ENCODE measurements at places on chromosomes 16 and 17.

- no peak for DNase-seq
Observed at GRCh38 chr16:35689764-35690163, 2230.4 kb downstream of the TP53TG3F start.

GRCh38 chr17:27848931-27849330 lies 44.2 kb downstream of the LYRM9 start:
- peak; percentile 86 for DNase-seq

DNA sequence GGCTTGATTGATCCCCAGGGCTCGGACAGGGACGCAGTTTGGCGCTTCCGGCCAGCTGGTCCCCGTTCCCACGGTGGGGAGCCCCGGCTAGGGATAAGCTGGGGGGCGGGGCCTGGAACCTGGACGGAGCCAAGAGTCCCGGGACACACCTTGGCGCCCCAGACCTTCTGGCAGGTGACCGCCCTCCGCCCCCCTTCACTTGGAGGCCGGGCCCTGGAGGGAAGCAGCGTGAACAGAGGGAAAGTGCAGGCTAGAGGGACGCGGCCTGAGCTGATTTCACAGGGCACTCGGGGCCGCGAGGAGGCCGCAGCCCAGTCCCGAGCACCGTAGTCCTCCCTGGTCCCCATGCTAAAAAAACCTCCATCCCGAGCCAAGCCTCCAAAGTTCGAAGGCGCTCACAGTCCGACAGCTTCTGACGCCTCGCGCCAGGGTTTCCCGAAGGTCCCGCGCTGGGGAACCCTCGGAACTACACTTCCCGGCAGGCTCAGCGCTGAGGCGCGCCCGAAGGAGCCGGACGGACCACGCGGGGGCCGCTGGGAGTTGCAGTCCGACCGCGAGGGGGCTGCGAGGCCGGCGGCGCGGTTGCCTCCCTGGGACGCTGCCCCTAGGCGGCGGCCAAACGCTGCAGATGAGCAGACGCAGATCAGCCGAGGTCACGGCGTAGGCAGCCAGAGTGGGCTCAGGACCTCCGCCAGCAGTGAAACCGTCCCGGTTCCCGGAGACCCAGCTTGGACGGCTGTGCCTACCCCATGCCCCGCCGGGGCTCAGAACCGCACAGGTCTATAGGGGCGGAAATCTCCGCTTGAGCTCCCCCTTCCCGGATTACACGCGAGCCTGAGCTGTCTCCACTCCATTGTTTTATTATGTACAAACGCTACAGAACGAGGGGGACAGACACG lies at the start of gene TBX6:
Gene TBX6 (minus strand): TSS at position 451 of the 899 bp plus-strand sequence. CDS start 731 bp downstream, outside the sequence.
- DNase-seq = peak; percentile 82

DNA sequence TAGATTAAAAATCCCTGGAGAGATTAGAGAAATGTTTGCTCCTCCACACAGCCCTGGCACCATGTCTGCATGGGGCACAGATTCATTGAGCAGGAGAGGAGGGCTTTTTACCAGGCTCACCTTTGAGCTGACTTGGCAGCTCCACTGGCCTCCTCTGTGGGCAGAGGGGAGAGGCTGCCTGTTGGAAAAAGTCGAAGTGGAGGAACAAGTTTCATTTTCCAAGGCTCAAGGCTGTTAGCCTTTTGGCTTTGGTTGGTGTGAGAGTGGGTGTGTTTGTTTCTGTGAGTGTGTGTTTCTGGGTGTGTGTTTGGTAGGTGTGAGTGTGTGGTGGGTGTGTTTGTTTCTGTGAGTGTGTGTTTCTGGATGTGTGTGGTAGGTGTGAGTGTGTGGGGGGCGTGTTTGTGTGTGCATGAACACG lies 5.6 kb downstream of the TMEM238L start:
- no peak for DNase-seq

GRCh38 chr17:77303620-77304019 lies 162.9 kb downstream of the SEC14L1 start:
- DNase-seq = no peak

DNA sequence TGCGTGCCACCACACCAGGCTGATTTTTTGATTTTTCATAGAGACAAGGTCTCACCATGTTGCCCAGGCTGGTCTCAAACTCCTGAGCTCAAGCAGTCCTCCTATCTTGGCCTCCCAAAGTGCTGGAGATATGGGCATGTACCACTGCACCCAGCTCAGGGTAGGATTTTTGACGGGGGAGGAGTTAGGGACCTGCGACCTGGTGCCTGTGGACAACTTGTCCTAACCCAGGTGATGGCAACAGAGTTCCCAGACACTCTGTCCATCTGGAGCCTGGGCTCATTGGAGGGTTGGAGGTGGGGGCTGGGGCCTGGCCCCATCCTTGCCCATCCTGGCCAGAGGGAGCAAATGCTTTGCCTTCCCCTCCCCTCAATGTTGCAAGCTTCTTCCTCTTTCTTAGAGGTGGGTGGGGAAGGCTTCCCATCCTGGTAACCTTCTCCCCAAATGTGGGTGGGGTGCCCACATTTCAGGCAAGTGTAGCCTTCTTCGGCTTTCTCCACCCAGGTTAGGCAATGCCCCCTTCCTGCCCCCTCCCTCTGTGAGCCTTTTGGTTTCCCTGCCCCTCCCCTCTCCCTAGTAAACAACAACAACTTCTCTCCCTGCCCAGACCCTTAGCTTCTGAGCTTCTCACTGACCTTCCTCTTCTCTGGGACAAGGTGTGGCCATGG lies 24.9 kb downstream of the RARA start:
- DNase-seq = no peak

GRCh38 chr16:14286368-14287230 lies 215.5 kb downstream of the MRTFB start:
- DNase-seq = no peak

- DNase-seq = no peak
Observed at GRCh38 chr17:74307984-74308773, 17.8 kb upstream of the KIF19 start.

DNA sequence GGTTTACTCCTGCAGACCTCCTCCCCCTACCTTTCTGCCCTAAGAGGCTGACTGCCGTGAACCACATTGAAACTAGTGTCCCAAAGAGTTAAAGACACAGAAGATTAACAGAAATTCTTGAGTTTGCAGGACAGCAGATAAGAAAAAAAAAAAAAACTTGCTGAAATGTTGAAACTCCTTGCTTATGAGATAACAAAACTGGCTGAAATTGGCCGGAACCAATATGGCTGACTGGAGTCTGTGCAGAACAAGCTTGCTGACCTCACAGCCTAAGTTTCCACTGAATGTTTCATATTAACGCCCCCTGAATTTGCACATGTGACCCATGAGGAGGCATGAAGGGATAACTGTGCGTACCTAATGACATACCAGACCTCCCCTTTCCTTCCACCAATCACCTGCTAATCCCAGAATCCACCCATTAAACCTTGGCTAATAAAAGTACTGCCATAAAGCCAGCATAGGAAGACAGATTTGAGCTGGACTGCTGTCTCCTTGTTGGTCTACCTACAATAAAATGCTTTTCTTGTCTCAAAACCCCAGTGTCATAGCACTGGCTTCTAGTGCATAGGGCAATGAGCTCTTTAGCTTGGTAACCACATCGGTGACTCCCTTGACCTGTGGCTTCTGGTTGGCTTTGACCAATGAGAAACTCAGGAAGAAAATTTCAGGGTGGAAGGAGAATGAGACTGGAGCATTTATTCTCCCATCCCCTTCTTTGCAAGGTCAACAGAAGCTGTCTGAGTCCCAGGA lies 80.1 kb downstream of the PMP22 start:
- DNase-seq = no peak

- no peak for DNase-seq
Observed at GRCh38 chr17:50879086-50879485, 12.9 kb upstream of the TOB1 start.

- no peak for DNase-seq
Observed at GRCh38 chr16:64440421-64440831, 681.4 kb downstream of the CDH11 start.

Measured in NCI-H2107 (cell line).